ENCODE measurements at places on chromosomes 3 and 15.

DNA sequence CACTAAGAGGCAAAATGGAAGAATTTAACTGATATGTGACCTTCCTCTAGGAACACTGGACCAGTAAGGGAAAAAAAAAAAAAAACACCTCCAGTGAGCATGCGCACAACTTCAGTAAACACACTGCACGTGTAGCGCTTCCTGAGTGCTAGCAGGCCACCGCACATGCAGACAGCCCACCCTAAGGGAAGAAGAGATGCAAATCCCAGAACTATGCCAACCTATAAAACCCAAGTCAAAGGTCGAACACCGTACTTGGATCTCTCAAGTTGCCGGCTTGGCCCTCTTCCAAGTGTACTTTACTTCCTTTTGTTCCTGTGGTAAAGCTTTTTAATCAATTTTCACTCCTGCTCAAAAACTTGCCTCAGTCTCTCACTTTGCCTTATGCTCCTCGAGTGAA, 64.5 kb upstream of the CADPS start:
- no peak for DNase-seq

DNA sequence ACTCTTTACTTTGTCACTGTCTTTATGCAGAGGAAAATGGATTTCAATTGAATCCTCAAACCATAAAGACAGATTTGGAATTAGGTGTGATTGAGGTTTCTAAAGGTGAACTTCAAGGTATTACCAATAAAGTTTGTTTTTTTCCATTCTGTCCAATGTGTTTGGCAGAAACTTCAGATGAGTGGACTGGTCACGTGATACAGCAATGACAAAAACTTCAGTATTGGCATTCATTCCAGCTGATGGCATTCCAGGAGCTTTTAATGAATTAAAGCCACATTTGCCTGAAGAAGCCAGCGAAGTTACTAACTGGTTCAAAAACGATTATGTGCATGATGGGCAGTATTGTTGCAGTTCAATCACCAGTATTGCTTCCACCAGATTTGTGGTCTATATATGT, 4.5 kb upstream of the MASP1 start:
- no peak for DNase-seq

DNA sequence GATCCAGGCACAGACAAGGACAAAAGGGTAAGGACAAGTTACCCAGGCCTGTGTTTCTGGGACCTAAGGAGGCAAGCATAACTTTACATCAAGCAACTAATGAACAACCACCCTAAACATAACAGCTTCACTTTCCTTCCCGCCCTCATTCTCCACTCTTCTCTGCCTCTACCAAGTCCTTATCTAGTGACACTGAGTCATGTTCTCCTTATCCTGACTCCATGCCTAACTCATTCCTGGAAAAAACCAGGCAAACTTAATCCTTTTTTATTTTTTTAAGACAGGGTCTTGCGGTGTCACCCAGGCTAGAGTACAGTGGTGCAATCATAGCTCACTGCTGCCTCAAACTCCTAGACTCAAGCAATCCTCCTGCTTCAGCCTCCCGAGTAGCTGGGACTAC, 44.5 kb downstream of the TMEM44 start:
- DNase-seq = peak; percentile 79

- no peak for DNase-seq
These were observed 421.2 kb downstream of the TIGIT start for GRCh38 chr3:114714957-114715460.

GRCh38 chr3:155863072-155863784, 7.2 kb upstream of the GMPS start:
- no peak for DNase-seq

DNA sequence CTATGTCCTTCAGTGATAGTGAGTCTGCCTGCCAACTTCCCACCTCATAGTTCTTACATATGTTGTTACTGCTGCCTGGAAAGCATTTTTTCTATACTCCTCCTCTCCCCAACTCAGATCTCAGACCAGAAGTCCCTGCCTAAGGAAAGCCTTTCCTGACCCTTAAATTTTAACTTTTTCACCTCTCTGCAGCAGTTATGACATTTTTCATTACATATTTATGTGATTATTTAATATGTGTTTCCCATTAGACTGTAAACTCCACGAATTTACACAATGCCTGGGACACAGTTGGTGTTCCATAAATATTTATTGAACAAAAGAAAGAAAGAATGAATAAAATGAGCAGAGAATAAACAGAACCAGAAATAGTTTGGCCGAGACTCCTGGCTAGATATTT, 125.5 kb downstream of the MITF start:
- DNase-seq = no peak

- no peak for DNase-seq
These were observed 363.8 kb upstream of the ICE2 start for GRCh38 chr15:60842694-60843093.

DNA sequence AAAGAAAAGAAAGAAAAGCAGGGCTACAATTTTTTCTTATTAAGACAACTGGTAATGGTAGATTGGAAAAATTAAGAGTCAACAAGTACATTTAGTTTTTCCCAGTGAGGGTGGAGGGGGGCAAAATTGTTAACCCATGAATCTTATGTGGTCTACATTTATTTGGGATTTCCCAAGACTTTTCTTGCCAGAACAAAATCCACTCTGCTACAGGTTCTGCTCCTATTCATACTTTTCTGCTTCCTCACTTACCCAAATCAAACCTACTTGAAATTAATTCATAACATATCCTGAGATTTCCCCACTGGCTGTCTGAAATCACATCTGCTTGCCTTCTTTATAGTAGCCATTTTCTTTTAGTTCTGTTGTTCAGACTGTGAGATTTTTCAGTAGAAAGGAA, 41.1 kb downstream of the VGLL3 start:
- no peak for DNase-seq

DNA sequence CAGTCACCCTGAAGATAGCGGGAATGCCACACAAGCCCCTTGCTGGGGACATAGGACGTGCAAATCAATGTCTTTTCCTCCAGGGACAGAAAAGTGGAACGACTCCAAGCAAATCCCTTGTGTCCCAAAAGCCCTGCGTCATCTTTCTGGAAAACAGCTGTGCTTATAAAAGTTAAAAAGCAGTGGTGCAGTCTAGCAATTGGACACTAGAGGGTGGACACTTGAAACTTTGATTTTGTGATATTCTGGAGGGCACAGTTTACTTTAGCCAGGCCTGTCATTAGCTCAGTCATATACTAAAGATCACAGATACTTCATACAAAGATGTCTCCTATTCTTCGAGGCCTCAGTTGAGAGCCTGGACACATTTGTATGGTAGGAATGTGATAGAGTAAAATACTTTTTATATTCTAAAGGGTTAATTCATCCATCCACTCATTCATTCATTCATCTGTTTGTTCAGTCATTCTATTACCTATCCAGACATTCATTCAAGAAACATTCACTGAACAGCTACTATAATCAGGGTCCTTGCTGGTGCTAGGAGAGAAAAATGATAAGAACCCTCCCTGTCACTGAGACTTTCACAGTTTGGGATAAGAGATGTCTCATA, 63.8 kb upstream of the ANKRD34C start:
- DNase-seq = peak; percentile 12

DNA sequence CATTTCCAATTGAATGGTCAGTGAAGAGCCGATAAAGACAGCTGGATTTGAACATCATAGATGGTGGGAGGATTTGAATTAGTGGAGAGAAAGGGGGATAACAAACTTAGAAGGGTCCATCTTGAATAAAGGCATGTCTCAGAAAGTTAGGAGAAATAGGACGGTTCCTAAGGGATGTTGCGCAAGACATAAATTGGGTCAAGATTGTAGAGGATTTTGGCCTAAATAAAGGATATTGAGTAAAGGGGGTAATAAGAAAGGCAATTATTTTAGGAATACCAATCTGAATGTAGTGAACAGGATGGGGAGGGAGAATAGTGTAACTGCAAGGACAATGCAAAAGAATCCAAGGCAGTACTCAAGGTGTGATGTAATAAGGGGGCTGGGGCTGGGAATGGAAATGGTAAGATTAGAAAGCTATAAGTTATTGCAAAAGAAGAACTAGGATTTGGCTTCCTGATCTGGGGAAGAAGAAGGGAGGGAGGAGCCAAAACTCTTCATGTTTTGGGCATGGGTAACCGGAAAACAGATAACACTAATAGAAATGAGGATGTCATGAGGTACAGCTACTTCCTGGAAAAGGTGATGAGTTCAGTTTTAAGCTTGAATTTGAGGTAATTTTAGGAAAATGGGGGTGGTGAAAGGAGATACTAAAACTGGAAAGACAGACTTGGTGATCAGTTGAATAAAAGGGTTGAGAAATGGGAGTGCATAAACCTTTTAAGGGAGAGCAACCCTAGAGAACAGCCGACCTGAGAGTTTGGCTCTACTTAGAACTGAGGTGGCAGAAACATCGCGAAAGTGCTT, 17.3 kb upstream of the TRPC1 start:
- DNase-seq = no peak
